Sigmoid colon (tissue), 7 donors: ENCODE measurements at places on chromosomes 3 and 15. TPM values are rescaled to one million over a fixed set of nuclear protein-coding genes. Genes with fewer than 3 reads are reported as not detected.

DNA sequence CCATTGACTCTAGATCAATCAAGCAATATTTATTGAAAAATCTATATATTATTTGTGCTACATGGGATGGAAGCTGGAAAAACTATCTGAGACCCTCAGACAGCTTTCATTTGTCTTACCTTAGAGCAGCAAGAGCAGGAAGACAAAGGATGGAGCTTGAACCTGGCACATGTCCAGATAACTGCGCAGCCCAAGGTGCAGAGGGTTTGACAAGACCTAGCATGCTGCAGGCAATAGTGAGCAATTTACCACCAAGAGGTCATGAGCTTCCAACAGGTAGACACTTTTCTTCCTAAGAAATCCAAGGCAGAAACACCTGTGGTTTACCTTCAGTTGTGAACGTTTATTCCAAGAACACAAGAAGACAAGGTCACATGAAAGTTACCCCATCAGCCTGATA is 214.7 kb upstream of the NECTIN3 start:
- H3K27ac ChIP-seq, result no peak overlapping the region
- H3K27me3 ChIP-seq, result no peaks in the 10 kb centered on the region
- DNase-seq, result no peak

DNA sequence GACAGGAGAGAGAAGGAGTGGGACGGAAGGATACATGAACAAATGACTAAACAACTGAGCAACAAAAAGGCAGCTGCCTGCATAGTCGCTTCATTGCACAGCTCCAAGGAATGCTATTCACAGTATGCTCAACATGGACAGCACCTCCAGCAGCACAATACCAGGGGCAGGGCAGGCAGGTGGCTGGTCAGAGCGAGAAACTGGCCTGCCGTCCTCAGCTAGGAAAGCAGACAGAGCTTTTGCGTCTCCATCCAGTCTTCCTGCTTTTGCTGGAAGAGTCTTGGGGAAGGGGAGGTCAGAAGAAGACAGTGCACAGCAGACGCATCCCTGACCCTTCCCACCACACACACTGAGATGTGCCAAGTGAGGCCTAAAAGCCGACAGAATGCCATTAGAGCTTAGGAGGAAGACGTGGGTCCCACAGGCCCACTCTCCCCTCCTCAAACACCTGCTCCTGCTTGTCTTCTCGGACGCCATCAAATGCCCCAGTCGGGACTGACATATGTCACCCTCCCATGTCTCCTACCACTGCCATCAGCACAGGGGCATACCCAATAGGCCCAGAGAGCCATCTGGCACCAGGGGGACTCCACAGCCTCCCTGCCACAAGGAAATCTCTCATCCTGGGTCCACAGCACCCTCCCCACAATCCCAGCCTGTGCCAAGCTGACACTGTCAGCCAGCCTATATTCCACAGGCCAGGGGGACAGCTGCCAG is 3.9 kb downstream of the RAB6B start:
- H3K4me1 ChIP-seq, result peaks cover 10% of the 10 kb centered on the region
- no peak overlapping the region for H3K27ac ChIP-seq
- no peaks in the 10 kb centered on the region for H3K36me3 ChIP-seq
- no peak overlapping the region for H3K4me3 ChIP-seq
- DNase-seq, result no peak

DNA sequence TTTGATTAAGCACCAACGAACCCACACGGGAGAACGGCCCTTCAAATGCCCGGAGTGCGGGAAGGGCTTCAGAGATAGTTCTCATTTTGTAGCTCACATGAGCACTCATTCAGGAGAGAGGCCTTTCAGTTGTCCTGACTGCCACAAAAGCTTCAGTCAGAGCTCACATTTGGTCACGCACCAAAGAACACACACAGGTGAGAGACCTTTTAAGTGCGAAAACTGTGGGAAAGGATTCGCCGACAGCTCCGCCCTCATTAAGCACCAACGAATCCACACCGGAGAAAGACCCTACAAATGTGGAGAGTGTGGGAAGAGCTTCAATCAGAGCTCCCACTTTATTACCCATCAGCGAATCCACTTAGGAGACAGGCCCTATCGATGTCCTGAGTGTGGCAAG is 8.7 kb downstream of the ZNF774 start:
- H3K4me3 ChIP-seq, result no peak overlapping the region
- H3K4me1 ChIP-seq, result peaks cover 47% of the 10 kb centered on the region
- no peaks in the 10 kb centered on the region for H3K27me3 ChIP-seq
- DNase-seq, result no peak
- H3K27ac ChIP-seq, result no peak overlapping the region

Gene MESP2
- total RNA-seq, result not detected

DNA sequence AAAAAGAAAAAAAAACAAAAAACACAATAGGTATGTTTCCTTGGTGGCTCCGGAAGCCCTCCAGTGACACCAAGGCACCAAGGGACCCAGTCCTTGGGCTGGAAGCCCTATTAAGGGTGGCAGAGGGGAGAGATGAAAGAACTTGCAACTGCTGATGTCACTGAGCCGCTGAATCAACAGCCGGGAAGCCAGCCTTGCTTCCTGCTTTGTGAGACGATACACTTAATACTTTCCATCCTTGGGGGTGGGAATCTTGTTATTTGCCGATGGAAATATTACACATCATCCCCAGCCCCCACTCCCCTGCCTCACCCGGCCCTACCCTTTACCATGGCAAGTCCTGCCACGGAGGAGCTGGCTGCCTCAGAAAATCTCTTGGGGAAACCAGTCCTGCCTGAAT is 5.6 kb upstream of the ISLR2 start:
- H3K27ac ChIP-seq, result no peak overlapping the region
- peaks cover 9% of the 10 kb centered on the region for H3K27me3 ChIP-seq
- H3K4me3 ChIP-seq, result no peak overlapping the region
- no peaks in the 10 kb centered on the region for H3K36me3 ChIP-seq
- H3K4me1 ChIP-seq, result peaks cover 22% of the 10 kb centered on the region

DNA sequence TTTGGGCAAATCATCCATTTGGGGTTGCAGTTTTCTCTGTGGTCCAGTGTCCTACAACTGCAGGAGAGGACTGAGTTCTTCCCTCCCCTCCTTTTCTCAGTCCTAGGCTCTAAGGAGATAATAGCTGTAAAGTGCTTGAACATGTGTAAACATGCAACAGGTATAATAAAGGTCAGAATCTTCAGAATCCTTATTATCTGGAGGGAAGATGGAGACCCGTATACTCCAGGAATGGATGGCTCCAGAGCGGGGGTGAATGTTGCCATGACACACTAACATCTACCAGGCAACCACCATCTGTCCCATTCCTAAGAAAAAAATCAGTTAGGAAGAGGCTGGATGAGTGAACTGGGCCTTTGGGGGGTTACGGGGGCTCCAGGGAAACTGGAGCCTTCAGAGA is 39.7 kb upstream of the GLCE start:
- no peak overlapping the region for H3K4me3 ChIP-seq
- H3K27ac ChIP-seq, result no peak overlapping the region
- H3K4me1 ChIP-seq, result no peaks in the 10 kb centered on the region
- DNase-seq, result no peak

Gene SEMA3G
- total RNA-seq, result 5.4 TPM

Gene SERPINI2
- not detected for total RNA-seq

GRCh38 chr3:31980530-31981205 is 394 bp downstream of the OSBPL10 start:
- H3K27me3 ChIP-seq, result no peaks in the 10 kb centered on the region
- H3K4me3 ChIP-seq, result peak overlapping the region; percentile 78

DNA sequence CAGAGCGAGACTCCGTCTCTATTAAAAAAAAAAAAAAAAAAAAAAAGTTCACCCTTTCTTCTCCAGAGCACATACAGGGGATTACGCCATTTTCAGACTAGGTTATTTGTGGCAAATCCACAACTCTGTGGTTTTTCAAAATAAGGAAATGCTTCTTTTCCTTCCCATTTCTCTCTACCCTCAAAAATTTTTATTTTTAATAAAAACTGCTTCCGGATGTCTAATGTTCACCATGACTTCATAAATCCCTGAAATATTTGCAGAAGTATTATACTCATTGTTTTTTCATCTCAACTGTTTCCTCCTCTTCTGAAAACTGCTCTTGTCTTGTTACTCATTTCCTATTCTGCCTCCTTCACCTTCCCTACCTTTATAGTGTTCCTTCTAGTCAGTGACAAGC is 45.0 kb upstream of the SLC12A8 start:
- no peak overlapping the region for H3K4me3 ChIP-seq
- no peaks in the 10 kb centered on the region for H3K27me3 ChIP-seq
- no peaks in the 10 kb centered on the region for H3K4me1 ChIP-seq
- peaks cover 5% of the 10 kb centered on the region for H3K36me3 ChIP-seq
- no peak for DNase-seq

Gene RARRES1
- 40.6 TPM for total RNA-seq

DNA sequence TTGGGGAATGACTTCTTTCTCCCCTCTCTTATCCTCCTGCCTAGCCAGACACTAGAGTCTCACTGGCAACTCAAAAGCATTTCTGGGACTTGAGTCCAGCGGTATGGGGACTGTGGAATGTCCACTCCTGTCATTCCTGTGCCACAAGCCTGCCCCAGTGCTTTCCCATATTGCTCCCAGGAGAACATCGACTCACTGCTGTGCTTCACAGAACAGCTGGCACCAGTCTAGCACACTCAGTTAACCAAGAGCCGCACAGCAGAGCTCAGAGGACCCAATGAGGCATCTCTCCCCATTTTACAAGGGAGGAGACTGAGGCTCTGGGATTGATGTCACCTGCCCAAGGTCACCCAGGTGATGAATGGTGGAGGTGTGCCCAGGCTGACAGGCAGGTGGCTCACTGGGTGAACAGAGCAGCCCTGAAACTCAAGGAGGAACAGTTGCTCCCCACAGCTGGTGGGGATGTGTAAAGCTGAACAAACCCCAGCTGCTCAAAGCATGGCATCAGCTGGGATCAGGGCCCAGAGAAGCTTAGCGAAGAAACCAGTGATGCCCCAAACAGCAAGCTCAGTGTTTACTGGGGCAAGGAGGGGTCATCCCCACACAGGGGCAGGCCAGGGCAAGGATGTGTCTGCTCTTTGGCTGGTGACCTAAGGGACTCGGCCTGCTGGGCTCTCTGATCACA is 35.4 kb upstream of the DUSP7 start:
- H3K4me3 ChIP-seq, result no peak overlapping the region
- H3K27me3 ChIP-seq, result no peaks in the 10 kb centered on the region
- H3K36me3 ChIP-seq, result no peaks in the 10 kb centered on the region
- H3K4me1 ChIP-seq, result peaks cover 16% of the 10 kb centered on the region

- H3K36me3 ChIP-seq, result no peaks in the 10 kb centered on the region
- H3K4me3 ChIP-seq, result no peak overlapping the region
- no peaks in the 10 kb centered on the region for H3K27me3 ChIP-seq
- no peaks in the 10 kb centered on the region for H3K4me1 ChIP-seq
Observed at GRCh38 chr3:78101384-78101783, 1061.5 kb downstream of the ROBO2 start.

Gene NR1I2
- not detected for total RNA-seq

Gene EXD1
- not detected for total RNA-seq

- H3K27ac ChIP-seq, result peak within 1 kb of the TSS; percentile 98
- H3K4me3 ChIP-seq, result peak within 1 kb of the TSS; percentile 94
- no peaks in the 10 kb centered on the region for H3K27me3 ChIP-seq
- no peaks in the 10 kb centered on the region for H3K36me3 ChIP-seq
- peaks cover 51% of the 10 kb centered on the region for H3K4me1 ChIP-seq
Observed at GRCh38 chr3:120450600-120451271, at the start of gene FSTL1. TSS of gene FSTL1 (minus strand) at chr3:120450992. CDS start at chr3:120450746, 246 bp downstream.

Gene AADAC
- total RNA-seq, result not detected

GRCh38 chr15:81296673-81297072 is 27.3 kb downstream of the STARD5 start:
- H3K4me3 ChIP-seq, result peak overlapping the region; percentile 31
- peak overlapping the region; percentile 64 for H3K27ac ChIP-seq
- DNase-seq, result peak; percentile 73

Gene NKIRAS1
- 28.3 TPM for total RNA-seq

GRCh38 chr15:64501396-64501715 is 41.0 kb downstream of the ZNF609 start:
- no peak for DNase-seq
- H3K4me3 ChIP-seq, result no peak overlapping the region
- no peak overlapping the region for H3K27ac ChIP-seq
- H3K4me1 ChIP-seq, result peaks cover 58% of the 10 kb centered on the region
- no peaks in the 10 kb centered on the region for H3K36me3 ChIP-seq
- no peaks in the 10 kb centered on the region for H3K27me3 ChIP-seq

Gene FETUB
- total RNA-seq, result not detected

Gene KLHL40
- total RNA-seq, result under 0.01 TPM

- H3K36me3 ChIP-seq, result no peaks in the 10 kb centered on the region
- DNase-seq, result no peak
- no peak overlapping the region for H3K27ac ChIP-seq
- peaks cover 17% of the 10 kb centered on the region for H3K4me1 ChIP-seq
- no peaks in the 10 kb centered on the region for H3K27me3 ChIP-seq
Observed at GRCh38 chr3:71329817-71330216, 253.7 kb downstream of the FOXP1 start.

DNA sequence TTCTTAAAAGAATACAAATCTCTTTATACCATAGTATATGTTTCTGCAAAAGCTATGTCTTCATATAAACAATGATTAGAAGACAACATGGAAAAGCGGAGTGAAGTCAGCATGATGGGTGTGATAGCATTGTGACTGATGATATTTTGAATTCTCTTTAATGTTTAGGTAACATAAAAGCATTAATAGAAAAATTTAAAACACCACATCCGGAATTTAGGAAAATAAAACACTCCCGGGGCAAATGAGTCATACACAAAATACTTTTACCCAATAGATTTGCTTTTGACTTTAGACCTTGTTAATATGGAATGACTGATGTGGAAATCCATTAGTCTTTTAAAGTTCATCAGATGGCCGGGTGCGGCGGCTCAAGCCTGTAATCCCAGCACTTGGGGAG is 134.7 kb downstream of the P3H2 start:
- DNase-seq, result no peak
- H3K27ac ChIP-seq, result no peak overlapping the region
- no peak overlapping the region for H3K4me3 ChIP-seq

Gene RTP3
- total RNA-seq, result not detected

DNA sequence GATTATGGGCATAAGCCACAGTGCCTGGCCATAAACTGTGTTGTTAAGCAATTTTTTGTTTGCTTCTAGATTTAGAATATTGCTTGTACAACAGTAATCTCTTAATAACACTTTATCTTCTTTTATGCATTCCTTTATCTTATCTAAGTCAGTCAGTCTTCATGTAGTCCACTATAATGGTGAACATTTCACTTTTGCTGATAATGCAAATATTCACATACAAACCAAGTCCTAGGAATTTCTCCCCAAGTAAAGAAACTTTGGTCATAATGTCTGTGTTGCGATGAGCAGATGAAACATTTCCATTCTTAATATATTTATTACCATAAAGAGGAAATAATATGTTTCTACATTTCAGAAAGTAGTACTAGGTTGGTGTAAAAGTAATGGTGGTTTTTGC is 765.8 kb upstream of the ARRDC4 start:
- no peak for DNase-seq
- H3K36me3 ChIP-seq, result no peaks in the 10 kb centered on the region
- H3K27ac ChIP-seq, result no peak overlapping the region
- H3K4me1 ChIP-seq, result no peaks in the 10 kb centered on the region
- H3K27me3 ChIP-seq, result no peaks in the 10 kb centered on the region

DNA sequence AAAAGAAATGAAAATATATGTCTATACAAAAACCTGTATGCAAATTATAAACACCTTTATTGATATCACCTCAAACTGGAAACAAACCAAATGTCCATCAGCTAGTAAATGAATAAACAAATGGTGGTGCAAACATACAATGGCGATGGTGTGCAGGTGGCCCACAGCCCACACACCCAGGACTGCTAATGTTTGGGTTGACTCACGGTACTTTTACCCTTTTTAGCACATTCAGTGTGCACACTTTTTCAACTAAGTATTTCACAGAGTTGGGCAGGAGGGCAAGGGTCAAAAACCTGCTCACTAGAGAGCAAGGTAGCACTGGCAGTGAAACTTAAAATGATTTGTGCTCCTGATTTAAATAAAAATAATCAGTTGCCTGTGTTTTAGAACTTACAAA is 123.1 kb upstream of the BHLHE40 start:
- H3K4me3 ChIP-seq, result no peak overlapping the region
- no peaks in the 10 kb centered on the region for H3K36me3 ChIP-seq
- H3K4me1 ChIP-seq, result no peaks in the 10 kb centered on the region
- no peak for DNase-seq
- H3K27ac ChIP-seq, result no peak overlapping the region
- H3K27me3 ChIP-seq, result no peaks in the 10 kb centered on the region

Gene ANKDD1A
- 9.4 TPM for total RNA-seq
